ENCODE measurements at places on chromosomes 5 and 9.
A peak's percentile ranks its signal among the peaks of the same experiment; 100 is the strongest.

- DNase-seq: no peak
These were observed 22.6 kb downstream of the DBH start for GRCh38 chr9:133658442-133659431.

GRCh38 chr5:139182528-139183296 is 15.5 kb downstream of the SIL1 start:
- DNase-seq: peak; percentile 78

- no peak for DNase-seq
These were observed 213.3 kb downstream of the CDK5RAP2 start for GRCh38 chr9:120366644-120367019.

GRCh38 chr5:146595088-146595487 is 79.1 kb upstream of the GPR151 start:
- DNase-seq: no peak

DNA sequence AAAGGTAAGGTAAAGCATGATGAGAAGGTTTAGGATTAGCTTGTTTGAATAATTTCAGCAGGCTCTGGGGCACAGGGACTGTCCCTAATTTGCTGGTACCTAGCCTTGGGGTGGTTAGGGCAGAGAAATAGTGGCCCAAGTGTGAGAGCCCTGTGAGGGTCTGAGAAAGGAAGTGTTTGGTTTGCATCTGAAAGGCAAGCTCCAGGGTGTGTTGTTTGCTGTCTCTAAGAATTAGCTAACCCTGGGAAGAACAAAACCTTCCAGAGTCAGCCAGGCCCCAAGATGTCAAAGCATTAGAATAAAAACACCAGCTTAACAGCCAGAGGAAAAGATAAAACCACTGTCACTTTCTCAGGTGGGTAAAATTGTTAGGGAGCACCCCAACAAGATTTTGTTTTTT is 31.0 kb downstream of the TMEM252 start:
- no peak for DNase-seq

DNA sequence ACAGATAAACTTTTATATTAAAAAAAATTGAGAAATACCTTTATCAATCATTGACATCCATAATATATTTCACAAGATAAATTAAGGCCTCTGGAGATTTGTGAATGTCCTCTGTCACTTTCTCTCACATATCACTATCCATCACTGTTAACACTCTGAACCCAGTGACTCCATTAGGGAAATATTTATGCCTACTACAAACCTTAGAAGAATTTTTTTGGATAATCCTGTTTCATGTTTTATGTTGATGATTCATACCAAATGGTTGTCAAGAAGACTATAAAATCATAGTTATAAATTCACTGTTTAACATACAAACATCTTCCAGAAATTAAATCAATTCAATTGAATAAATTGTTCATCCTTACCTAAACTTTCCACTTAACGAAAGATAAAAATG is 357.6 kb upstream of the CDH10 start:
- DNase-seq: no peak

DNA sequence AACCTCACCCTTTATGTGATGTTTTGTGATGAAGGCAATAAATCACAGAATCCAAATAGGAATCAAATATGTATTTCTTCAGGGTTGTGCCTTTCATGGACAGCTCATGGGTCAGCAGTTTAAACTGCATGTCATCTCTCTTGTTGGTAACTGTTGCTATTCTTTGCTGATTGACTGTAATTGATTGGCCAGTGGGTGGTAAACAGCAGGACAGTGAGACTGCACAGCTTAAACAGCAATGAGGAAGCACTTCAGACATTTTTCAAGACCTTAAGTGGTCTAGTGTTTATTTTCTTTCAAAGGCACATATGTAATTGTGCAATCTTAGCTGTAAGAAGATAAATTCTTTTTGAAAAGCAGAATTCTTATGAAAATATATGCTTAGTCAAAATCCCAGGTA is 260.5 kb downstream of the COX7C start:
- no peak for DNase-seq

GRCh38 chr5:111261610-111262009 is 37.4 kb downstream of the CAMK4 start:
- no peak for DNase-seq

DNA sequence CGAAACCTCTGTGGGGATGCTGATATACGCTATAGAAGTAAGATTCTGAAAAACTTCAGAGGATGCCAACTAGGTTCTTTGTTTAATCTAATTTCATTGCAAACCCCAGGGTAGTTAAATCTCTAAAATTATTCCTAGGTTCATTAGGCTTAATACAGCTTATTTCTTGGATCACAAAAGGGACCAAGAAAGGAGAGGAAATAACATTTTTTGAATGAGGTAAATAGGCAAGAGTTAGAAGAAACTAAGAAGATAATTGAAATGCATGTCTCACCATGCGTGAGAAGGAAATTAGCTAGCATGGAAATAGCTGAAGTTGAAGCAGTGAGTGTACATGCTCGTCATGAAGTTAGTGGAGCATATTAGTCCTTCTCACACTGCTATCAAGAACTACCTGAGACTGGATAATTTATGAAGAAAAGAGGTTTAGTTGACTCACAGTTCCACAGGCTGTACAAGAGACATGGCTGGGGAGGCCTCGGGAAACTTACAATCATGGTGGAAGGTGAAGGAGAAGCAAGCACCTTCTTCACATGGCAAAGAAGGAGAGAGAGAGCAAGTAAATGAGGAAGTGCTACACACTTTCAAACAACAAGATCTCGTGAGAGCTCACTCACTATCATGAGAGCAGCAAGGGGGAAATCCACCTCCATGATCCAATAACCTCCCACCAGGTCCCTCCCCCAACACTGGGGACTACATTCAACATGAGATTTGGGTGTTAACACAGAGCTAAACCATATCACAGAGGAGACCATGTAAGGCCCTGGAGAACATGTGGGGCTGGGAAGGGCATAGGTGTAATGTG is 125.1 kb upstream of the OSMR start:
- DNase-seq: no peak

GRCh38 chr5:179415291-179416060 is 70.2 kb upstream of the ADAMTS2 start:
- DNase-seq: no peak

DNA sequence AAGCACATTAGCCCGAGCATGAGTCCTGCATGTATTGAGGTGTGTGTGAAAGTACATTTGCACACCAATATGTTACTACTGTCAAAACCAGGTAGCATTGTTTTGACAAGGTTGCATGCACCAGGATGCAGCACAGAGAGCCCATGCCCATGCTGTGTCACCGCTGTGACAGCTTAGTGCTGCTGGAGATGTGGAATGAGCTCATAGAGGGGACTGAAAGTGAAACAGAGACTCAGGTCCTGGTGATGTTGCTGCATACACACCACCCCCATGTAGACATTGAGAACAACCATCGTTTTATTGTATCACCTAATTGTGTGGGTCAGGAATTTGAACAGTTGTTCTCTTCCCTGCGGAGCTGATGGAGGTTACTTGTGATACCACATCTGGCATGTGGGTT is 53.0 kb downstream of the GADD45G start:
- DNase-seq: peak; percentile 30

DNA sequence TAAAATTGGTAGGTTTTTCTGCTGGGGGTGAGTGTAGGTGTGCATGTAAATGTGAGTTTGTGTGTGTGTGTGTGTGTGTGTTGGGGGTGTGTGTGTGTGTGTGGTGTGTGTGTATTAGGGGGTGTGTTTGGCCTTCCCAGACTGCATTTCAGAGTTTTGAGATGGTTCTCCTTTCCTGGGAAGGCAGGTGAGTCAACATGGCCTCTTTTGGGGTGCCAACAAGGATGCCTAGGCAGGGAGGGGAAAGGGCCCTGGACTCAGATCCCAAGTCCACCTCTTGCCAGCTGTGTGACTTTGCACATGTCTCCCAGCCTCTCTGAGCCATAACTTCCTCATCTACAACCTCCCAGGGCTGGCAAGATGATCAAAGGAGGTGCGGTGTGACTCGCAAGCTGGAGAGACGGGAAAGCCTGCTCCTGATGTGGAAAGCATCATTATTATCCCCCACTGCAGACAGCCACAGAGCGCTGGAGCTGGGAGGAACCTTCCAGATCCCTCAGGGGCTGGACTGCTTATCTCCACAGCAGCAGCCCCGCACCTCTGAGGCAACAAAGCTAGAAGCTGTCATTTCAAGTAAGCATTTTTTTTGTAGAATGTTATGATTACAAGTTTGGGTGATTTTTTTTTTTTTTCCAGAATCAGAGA is 63.5 kb upstream of the TBC1D2 start:
- DNase-seq: no peak

- DNase-seq: no peak
These were observed 101.5 kb upstream of the ZNF462 start for GRCh38 chr9:106761493-106761892.

DNA sequence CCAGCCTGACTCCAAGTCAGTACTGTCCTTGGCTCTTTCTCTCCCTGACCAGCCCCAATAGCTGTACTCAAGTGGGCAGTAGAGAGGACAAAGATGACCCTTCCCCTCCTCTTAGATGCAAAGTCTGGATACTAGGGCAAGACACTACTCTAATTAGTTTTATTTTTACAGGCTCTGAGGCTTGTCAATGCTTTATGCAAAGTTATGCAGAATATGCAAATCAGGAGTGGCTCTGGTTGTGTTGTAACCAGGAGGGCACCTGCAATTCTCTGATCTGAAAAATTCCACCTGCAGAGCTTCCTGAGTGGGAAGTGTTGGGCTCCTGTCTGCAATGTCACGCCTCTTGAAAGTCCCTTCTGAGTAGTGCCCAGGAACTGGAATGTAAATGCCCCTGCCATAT is 201.5 kb downstream of the RGS3 start:
- no peak for DNase-seq

- no peak for DNase-seq
These were observed 110.7 kb downstream of the CFAP95 start for GRCh38 chr9:69931340-69931739.

GRCh38 chr5:40945111-40945510 is 35.8 kb downstream of the C7 start:
- DNase-seq: no peak

DNA sequence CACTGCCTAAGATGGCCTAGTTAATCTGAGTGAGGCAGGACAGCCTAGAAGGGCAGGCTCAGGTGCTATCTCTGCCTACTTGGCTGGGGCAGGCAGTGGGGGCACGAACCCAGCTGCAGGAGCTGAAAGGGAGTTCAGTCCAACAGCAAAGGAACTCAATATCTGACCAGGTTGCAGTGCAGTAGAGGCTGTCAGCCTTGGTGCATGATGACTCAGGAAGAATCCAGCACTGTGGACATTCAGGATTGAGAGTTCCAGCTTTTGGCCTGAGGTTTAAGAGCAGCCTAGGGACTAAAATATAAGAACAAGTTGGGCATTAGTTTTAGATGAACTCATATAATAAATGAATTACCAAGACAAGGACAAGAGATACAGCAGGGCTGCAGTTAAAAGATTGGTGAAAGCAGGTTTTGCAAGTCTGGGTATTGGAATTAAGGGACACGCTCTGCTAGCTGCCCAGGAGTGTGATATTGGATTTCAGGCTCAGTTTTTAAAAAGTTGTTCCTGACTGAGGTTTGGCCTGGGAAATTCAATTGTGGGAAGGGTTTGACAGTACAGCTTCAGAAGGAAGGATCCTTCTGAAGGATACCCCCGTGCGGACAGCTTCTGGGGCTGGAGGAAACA is 64.7 kb upstream of the ATG10 start:
- DNase-seq: no peak

DNA sequence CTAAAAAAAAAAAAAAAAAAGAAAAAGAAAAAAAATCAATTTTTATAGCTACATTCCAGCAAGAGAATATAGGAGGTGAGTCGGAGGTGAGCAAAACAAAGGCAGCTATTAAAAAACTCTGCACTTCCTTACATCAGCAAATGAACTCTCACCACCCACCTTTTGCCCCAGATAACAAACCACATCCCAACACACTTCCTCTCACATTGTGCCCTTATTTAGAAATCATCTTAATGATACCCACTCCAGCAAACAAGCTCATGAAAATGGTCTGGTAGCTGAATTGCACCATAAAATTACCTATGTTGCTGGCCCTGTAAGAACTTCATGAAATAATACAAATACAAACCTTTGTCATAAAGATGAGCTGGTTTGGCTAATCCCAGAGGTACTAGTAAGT is 82.9 kb downstream of the CEMIP2 start:
- DNase-seq: no peak

- DNase-seq: no peak
These were observed 91.8 kb upstream of the DPYSL3 start for GRCh38 chr5:147601652-147602051.

- DNase-seq: no peak
These were observed 68.2 kb upstream of the HRH2 start for GRCh38 chr5:175589714-175590113.

- no peak for DNase-seq
These were observed 2.1 kb downstream of the CPLANE1 start for GRCh38 chr5:37247036-37247435.

DNA sequence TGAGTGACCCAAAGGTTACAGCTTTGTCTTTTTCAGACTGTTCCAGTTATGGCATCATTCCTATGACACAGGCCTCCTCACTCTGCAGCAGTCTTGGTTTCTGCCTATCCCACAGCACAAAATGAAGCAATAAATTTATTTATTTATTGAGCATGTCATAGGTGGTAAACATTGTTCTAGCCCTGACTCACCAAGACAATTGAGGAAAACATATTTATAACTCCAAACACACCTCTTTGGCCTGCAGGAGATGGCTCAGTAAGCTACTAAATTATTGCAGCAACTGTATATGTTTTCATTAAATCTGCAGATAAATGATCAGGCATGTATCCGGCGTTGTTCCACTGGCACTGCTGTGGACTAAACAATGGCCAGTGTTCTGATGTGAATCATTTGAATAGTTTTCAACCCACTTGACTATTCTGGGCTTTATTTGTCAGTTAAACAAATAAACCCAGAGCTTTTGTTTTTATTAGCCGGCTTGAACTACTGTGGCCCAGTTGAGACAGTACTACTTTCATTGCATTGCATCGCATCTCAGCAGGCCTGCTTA is 83.2 kb downstream of the FOXD1 start:
- no peak for DNase-seq

GRCh38 chr5:11400316-11400715 is 503.9 kb downstream of the CTNND2 start:
- DNase-seq: no peak

GRCh38 chr5:26727916-26728315 is 310.5 kb downstream of the CDH9 start:
- DNase-seq: no peak

DNA sequence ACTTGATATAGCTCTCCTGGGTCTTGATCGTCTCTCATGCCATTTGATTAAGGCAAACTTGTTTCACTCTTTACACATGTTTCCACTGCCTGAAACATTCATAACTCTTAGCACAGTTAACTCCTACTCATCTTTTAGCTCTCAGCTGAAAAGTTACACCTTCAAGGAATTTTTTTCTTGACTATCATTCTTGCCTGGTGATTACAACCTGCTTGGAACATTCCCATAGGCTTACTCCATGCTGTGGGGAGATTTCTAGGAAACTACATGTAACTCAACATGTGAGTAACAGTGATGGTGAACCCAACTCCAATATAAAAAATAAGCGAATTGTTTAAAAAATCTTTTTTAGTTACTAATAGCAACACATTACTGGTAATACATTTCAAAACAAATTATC is 224.1 kb upstream of the MPDZ start:
- no peak for DNase-seq

- DNase-seq: no peak
These were observed 21.2 kb upstream of the ROPN1L start for GRCh38 chr5:10420468-10420867.

- peak; percentile 26 for DNase-seq
These were observed 926.3 kb upstream of the ARRDC3 start for GRCh38 chr5:92309336-92309991.

- no peak for DNase-seq
These were observed 356.9 kb upstream of the WWC1 start for GRCh38 chr5:167934551-167934971.
